ENCODE measurements at places on chromosomes 12 and 14.

- no peak for DNase-seq
Observed at GRCh38 chr12:17652436-17652835, 437.6 kb downstream of the RERGL start.

DNA sequence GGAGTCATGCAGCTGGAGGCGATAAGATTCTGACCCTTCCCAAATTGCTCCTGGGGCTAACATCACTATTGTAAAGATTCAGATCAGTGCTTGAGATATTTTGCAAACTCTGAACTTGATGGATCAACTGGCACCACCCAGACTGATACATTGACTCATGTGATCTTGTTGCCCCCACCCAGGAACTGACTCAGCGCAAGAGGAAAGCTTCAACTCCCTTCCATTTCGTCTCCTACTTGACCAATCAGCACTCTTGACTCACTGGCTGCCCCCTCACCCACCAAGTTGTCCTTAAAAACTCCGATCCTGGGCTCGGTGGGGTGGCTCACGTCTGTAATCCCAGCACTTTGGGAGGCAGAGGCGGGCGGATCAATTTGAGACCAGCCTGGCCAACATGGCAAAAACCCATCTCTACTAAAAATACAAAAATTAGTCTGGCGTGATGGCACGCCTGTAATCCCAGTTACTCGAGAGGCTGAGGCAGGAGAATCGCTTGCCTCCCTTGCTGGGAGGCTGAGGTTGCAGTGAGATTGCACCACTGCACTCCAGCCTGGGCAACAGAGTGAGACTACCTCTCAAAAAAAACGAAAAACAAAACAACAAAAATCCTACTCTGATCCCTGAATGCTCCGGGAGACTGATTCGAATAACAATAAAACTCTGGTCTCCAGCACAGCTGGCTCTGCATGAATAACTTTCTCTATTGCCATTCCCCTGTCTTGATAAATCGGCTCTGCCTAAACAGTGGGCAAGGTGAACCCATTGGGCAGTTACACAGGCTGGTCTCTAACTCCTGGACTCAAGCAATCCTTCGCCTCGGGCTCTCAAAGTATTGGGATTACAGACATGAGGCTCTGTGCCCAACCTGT is 9.8 kb upstream of the ARF6 start:
- no peak for DNase-seq

GRCh38 chr12:116443821-116444589 is 115.2 kb upstream of the MAP1LC3B2 start:
- no peak for DNase-seq

GRCh38 chr12:127293507-127294310 is 973.3 kb upstream of the TMEM132C start:
- peak; percentile 37 for DNase-seq

GRCh38 chr12:63922474-63922873 is 78.0 kb downstream of the SRGAP1 start:
- no peak for DNase-seq

- DNase-seq, result no peak
Observed at GRCh38 chr14:61751475-61751989, 10.7 kb upstream of the SNAPC1 start.

GRCh38 chr12:18864900-18865561 is 127.1 kb downstream of the CAPZA3 start:
- DNase-seq, result no peak

DNA sequence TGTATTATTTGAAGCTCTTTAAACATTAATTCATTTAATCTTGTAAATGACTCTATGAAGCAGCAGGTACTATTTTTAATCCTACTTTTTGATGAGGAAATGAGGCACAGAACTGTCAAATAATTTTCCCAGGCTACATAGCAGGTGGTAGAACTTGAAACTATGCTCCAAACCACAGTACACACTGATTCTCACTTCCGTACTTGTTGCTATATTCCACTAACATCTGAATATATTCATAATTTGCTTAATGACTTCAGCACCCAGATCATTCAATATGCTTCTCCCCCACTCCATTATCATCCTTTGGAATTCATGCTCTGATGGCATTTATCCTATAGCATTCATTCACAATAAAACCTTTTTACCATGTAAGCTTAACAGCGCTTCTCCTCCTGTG is 4.9 kb downstream of the ERGIC2 start:
- DNase-seq, result no peak

DNA sequence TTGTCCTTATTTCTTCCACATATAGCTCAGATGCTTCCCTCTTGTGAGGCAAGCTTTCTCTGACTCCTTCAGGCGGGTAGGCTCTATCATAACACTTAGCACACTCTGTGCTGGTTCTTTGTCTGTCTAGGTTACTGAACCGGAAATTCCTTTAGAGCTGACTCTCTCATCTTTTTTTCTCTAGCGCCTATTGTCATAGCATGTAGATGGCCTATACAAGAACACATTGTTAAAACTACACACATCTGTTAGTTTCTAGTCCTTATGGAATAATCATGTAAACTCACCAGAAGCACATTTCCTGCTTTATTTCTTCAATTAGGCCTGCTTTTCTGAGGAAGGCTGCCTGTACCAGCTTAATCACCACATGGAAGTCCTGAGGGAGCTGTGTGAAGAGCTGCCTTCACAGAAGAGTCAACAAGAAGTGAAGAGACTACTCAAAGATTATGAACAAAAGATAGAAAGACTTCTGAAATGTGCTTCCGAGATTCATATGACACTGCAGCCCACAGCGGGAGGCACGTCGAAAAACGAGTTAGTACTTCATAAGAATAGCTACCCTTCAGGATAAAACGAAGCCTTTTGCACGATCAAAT is 143.9 kb downstream of the SYNE2 start:
- no peak for DNase-seq

DNA sequence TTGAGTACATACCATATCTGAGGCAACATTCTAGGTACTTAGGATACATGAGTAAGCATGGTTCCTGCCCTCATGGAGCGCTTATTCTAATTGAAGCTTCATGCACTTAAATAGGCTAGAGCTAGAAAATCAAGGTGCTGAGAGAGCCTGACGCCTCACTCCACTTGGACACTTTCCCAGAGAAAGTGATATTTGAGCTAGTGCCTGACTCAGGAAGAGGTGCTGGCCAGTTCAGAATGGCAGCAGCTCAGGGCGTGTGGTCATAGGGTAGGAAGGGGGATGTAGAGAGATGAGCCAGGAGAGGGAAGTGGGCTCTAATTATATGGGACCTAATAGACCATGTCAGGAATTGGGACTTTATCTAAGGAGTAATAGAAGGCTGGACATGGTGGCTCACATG is 33.3 kb downstream of the TULP3 start:
- no peak for DNase-seq

GRCh38 chr14:28785096-28785952 is 18.7 kb downstream of the FOXG1 start:
- no peak for DNase-seq

DNA sequence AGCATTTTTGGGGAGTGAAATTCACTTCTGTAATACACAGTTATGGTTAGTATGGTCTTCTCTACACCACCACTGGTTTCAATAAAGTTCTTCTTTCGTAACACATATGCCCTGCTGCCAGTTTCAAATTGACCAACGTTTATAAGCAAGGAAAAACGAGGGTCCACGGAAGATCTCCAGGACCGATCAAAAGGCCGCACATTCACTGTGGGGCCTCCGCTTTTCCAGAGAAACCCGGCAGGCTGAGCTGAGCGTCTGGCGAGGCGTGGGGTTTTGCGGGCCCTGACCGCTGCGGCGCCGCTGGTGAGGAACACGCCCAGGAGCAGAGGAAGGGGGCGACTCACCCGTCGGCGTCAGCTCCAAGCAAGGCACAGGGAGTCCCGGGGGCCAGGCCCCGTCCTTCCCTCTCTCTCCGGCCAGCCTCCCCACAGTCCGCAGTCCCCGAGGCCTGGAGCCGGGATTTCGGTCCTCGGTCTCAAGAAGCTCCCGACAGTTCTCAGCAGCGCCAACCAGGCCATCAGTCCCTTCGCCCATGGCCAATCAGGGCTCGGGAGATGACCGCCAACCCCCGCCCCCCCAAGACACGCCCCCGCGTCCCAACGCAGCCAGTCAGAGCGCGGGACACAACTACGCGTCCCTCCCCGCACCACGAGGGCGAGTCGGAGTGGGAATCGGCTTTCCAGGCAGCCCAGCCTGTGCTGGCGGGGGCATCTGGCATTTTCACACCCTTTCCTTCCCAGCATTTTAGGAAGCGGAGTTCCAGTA is at the start of gene MTERF2:
Gene MTERF2 (minus strand): TSS at position 522 of the 765 bp plus-strand sequence. CDS start 8,432 bp downstream, outside the sequence.
- DNase-seq, result peak; percentile 79
